Foreskin keratinocyte (primary cell): ENCODE measurements at places on chromosomes 7 and 10.

DNA sequence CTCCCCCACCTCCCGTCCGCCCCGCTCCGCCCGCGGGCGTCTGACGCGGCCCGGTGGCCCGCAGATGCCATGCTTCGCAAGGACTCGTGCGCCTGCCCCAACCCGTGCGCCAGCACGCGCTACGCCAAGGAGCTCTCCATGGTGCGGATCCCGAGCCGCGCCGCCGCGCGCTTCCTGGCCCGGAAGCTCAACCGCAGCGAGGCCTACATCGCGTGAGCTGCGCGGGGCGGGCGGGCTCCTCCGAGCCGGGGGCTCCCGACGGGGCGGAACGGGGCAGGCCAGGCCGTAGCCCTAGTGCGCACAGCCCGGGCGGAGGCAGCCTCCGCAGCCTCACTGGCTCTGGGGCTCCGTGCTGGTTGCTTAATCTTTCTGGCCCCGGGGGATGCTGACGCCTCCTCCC, 2.8 kb downstream of the ASIC3 start:
- DNase-seq, result no peak

DNA sequence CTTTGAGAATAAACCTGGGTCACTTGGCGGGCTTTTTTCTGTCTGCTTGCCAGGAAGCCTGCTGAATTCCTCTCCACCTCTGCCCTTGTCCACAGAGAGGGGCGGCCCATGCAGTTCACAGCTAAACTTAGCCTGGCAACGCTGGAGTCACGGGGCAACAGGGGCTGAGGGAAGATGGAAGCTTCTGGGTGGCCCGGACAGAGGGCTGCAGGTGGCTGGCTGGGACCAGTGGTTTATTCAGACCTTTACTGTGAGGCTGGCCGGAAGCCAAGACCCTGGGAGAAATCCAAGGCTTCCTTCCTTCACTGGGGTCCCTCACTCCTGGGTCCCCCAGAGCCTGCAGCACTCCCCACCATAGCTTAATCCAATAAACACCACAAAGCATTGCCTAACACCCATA, 17.0 kb downstream of the ITPRIP start:
- DNase-seq, result no peak

GRCh38 chr7:35801392-35802101, 690 bp downstream of the SEPTIN7 start:
- peak; percentile 56 for DNase-seq

DNA sequence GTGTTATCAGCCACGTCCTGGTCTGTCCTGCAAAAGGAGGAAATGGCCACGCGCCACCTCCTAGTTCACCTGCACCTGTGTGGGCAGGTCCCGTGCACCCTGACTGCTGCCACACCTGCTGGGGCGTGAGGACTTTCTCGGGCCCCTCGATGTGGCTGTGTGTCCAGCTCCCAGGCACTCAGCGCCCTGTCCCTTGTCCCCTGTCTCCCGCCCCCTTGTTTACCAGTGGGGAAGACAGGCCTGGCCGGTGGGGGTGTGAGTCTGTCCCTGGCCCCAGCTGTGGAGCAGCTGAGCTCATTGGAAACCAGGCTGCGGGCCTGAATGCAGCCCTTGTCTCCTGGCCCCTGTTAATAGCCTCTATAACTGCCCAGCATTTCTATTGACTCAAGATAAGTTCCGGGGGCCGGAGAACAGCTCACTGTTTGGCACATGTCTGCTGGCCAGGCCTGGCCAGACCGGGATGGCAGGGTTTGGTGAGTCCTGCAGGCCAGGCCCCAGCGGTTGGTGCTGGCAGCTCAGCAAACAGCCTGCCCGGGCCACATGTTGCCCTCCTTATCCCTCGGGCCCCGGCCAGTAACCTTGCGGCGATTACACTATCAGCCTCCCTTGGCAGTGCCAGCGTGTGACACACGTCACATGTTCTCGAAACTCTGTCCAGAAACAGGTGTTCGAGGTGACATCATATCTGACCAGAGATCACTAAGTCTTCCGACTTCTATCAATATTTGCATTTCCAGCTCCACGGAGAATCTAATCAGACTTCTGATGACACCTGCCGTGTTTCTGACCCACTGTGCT, 52.1 kb downstream of the FOXL3 start:
- no peak for DNase-seq

- DNase-seq, result no peak
Measured at GRCh38 chr10:106942035-106942662, 222.4 kb downstream of the SORCS1 start.

GRCh38 chr7:2525658-2526630, 6.4 kb downstream of the LFNG start:
- no peak for DNase-seq

DNA sequence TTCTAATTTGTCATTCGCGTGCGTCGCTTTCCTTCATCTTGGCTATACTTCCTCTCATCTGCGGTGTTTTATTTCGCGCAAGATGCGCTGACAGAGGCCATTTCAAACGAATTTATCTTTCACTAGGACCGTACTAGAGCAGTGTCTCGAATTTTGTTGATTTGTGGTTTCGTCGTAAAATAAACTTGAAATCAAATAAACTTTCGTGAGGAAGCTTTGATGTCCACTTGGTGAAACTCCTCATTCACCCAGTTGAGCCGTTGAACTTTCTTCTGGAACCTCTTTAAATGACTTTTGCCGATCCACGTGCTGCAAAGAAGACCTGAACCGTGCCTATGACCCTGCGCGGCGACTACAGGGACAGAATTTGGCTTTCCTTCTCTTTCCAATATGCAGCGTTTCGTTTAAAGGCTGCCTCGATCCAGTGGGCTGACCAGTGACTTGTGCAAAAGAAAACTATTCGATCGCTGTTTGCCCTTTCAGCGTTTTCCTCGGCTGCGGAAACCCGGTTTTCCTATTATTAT, 163.9 kb upstream of the PPP1R3A start:
- DNase-seq, result no peak

- no peak for DNase-seq
Measured at GRCh38 chr10:90424730-90425129, 433.1 kb downstream of the HTR7 start.

GRCh38 chr7:23184709-23185359, 3.0 kb downstream of the NUP42 start:
- DNase-seq, result no peak

GRCh38 chr10:1573981-1574380, 163.3 kb downstream of the ADARB2 start:
- no peak for DNase-seq

GRCh38 chr10:100341953-100342626, 4.9 kb upstream of the SCD start:
- DNase-seq, result peak; percentile 53

DNA sequence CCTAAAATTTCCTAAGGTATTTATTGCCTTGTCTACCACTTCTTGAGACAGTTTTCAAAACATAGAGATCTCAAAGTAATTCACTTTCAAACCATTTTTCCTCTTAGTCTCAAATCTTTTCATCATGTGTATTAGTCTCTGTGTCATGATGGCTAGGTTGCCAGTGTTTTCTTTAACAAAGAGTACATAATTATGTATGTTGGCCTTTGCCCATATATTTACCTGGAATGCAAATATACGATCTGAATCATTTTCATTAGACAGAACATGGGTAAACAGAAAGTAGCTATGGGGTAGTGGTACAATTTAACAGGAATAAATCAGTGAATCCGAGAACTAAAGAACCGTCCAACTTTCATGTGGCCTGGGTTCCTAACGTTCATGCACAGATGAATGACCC, 852.1 kb upstream of the MBL2 start:
- DNase-seq, result no peak

DNA sequence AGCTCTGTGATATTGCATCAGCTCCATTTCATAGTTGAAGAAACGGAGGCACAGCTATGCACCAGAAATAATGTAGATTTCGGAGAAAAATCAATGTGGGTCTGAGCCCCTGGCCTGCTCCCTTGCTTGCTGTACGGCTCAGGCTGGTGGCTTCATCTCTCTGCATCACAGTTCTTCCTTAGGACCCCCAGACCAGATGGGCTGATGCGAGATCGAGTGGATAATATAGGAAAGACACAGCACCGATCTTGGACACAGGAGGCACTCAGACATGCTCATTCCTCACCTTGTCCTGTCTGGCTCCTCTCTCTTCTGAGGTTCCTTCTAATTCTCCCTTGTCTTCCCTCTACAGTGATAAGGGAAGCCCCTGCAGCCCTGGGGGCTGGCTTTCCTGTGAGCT, 365.9 kb upstream of the ZMIZ1 start:
- no peak for DNase-seq

DNA sequence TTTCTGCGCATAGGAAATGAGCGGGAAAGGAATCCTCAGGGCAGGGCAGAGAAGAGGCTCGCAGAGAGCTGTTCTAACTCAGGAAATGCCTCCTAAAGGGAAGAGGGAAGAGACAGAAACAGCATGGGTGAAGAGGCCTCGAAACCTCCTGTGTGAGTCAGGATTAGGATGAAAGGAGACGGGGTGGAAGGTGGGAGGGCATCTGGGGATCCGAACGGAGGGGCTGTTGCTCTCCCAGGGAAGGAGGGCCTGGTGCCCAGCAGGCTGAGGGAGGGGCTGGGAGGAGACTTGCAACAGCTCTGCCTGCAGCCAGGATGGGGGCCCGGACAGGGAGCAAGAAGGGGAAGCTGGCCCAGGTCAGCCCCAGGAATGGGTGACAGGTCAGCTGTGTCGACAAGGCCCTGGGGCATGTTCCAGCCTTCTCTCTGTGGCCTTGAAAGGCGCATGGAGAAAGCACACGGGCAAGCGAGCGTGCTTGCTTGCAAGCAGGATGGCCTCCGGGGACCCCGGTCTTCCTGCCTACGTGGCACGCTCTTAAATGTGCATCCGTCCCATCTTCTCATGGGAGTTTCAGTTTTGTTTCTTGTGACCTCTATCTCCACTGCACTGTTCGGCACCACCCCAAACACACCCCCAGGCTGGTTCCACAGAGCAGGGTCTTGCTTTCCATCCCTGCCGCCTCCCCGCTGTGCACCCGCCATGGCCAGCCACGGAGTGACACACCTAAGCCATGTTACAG, 63.5 kb downstream of the HIPK2 start:
- DNase-seq, result no peak
